Fibroblast of mammary gland (primary cell): ENCODE measurements at places on chromosomes 4 and X.

DNA sequence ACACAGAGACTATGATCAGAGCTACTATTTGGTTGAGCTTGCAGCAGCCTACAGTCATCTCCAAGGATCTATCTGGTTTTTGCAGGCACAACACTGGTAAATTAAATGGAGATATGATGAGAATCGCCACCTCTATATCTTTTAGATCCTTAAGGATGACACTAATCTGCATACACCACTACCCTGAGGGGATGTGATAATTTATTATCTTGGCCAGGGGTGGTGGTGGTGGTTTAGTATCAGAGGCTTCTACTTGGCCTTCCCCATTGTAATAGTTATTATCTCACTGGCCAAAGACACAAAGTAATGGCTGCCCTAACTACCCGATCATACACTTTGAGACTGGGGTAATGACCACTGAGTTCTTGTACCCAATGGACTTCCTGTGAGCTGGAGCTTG is 21.2 kb downstream of the CCDC160 start:
- no peak for DNase-seq

DNA sequence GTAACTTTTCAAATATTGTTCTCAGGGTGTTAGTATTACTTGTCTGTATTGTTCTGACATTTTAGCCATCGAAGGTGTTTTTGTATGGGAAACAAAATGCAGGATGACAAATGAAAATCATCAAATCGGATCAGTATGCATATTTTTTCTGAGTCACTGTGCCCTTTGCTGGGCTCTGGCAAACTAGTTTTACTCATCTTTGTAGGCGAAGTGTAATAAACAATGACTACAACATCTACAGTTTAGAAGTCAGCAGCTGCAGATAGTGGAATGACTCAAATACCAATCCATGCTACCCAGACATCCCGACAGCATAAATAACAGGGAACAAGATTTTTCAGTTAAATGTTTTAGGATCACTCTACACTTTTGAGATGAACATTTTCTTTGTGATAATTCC is 557.3 kb upstream of the TENM3 start:
- peak; percentile 97 for DNase-seq

- no peak for DNase-seq
These were observed 414.9 kb downstream of the CENPC start for GRCh38 chr4:67130411-67130810.

DNA sequence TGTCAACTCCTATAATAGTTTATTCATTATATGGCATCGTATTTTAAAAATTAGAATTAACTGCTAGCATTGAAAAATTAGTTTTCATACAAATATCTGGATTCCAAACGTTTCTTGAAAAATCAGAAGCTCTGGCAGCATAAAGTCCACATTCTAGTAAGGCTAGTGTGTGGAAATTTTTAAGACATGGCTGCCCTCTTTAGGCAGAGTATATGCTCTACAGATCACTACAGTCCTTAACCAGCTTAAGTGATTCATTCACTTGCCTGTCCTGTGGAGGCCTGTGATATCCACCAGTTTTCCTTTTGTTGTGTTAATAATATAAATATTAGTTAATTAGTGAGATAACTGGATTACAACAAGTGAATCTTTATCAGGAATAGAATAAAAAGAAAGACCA is 287.2 kb downstream of the OPHN1 start:
- DNase-seq, result peak; percentile 65

DNA sequence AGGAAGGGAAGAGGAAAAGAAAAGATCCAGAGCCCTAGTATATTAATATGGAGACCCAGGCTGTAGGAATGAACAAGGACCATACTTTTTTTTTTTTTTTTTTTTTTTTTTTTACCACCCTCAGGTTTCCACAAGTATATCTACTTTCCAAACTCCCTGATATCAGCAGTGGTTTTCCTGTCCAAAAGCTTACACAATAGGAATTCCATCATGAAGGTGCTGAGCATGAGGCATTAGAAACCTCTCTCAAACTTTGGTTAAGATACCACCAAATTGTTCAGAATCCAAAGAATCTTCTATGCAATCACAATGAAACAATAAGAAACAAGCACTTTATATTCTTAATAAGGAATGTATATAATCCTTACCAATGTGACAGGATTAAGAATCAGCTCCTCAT is 26.5 kb downstream of the RPS6KA3 start:
- no peak for DNase-seq

DNA sequence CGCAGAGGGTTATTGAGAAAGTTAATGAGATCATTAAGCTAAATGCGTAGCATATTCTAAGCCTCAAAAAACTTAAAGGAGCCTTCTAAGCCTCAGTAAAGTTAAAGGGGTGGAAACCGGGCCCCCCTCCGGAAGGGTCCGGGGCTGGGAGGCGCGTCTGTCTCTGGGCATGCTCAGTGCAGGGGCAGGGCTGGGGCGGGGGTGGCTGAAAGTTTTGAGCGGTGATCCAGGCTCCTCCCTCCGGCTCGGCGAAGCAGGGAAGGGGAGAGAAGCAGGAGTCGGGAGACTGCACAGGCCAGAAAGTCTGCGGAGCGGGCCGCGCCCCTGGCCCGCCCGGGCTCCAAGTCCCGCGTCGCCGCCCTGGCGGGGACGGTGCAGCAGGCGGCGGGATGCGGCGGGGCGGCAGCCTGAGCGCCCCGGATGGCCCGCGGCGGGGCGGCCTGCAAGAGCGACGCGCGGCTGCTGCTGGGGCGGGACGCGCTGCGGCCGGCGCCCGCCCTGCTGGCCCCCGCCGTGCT is at the start of gene EVC:
Gene EVC, plus strand, starts transcription at position 241 of the 518 bp plus-strand sequence. Its CDS starts 180 bp downstream, at position 421.
- DNase-seq, result peak; percentile 77
